ENCODE measurements at places on chromosomes 2 and 18. TPM values are rescaled to one million over a fixed set of nuclear protein-coding genes. Genes with fewer than 3 reads are reported as not detected.

- no peak overlapping the region for H3K4me3 ChIP-seq
- no peak overlapping the region for H3K27ac ChIP-seq
- H3K4me1 ChIP-seq: no peaks in the 10 kb centered on the region
- no peaks in the 10 kb centered on the region for H3K27me3 ChIP-seq
Observed at GRCh38 chr2:50727636-50728339, 304.1 kb downstream of the NRXN1 start.

DNA sequence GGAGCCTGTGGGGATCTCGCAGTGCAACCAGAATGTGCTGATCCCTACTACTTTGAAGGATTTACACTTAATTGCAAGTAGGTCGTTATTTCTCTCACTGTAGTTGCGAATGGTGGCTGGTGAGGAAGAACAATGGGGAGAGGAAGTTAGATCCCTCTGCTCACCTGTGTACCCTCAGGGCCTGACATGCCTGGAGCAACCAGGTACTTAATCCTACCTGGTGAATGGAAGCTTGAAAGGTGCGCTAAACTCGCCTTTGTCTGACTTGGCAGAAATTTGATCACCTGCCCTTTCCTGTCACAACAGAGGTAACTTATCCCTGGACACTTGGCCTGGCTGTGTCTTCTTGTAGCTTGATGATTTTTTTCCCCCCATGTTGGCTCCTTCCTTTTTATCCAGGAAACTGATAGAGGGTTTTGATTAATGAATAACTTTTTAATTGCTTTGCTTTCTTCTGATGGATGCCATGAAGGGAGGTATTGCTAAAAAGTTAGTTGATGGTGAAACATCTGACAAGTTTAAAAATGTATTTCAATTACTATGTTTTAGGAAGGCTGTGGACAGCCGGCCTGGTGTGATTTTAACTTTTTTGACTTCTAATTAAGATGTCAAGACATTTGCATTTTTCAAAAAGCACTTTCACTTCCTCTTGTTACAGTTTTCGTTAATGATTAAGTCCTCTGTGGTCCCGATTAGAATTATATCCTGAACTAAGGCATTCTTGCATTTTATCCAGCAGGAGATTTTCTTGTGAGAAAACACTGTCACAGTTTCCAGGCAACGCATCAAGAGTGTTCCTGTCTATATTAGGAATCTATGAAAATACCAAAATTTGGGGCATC is 9.2 kb downstream of the SGPP2 start:
- H3K27ac ChIP-seq: no peak overlapping the region
- H3K36me3 ChIP-seq: no peaks in the 10 kb centered on the region
- H3K27me3 ChIP-seq: no peaks in the 10 kb centered on the region
- no peak overlapping the region for H3K4me3 ChIP-seq
- H3K4me1 ChIP-seq: no peaks in the 10 kb centered on the region

DNA sequence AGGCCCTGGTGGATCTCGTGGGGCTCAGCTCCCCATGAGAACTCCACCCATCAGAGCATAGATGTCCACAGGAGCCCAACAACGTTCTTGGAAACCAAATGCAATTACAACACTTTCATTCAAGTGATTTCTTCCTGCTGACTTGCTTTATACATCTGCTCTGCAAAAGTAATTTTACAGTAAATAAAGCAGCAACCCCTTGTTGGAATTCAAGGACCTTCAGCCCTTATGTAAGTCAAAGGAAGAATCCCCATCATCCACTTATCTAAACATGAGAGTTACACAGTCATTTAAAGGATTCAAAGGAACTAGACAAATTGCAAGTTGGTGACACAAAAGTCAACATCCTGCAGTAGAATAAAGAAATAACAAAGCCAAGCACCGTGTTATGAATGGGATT is 17.1 kb upstream of the ANTXR1 start:
- no peaks in the 10 kb centered on the region for H3K36me3 ChIP-seq
- peaks cover 4% of the 10 kb centered on the region for H3K27me3 ChIP-seq
- no peaks in the 10 kb centered on the region for H3K4me1 ChIP-seq
- no peak overlapping the region for H3K4me3 ChIP-seq

GRCh38 chr2:193806088-193806774 is 1611.5 kb upstream of the TMEFF2 start:
- H3K27me3 ChIP-seq: no peaks in the 10 kb centered on the region
- H3K27ac ChIP-seq: no peak overlapping the region
- no peak overlapping the region for H3K4me3 ChIP-seq
- no peak for DNase-seq

GRCh38 chr2:133509777-133510176 is 58.5 kb downstream of the NCKAP5 start:
- no peaks in the 10 kb centered on the region for H3K4me1 ChIP-seq
- H3K36me3 ChIP-seq: no peaks in the 10 kb centered on the region
- no peaks in the 10 kb centered on the region for H3K27me3 ChIP-seq
- no peak overlapping the region for H3K27ac ChIP-seq
- DNase-seq: no peak

DNA sequence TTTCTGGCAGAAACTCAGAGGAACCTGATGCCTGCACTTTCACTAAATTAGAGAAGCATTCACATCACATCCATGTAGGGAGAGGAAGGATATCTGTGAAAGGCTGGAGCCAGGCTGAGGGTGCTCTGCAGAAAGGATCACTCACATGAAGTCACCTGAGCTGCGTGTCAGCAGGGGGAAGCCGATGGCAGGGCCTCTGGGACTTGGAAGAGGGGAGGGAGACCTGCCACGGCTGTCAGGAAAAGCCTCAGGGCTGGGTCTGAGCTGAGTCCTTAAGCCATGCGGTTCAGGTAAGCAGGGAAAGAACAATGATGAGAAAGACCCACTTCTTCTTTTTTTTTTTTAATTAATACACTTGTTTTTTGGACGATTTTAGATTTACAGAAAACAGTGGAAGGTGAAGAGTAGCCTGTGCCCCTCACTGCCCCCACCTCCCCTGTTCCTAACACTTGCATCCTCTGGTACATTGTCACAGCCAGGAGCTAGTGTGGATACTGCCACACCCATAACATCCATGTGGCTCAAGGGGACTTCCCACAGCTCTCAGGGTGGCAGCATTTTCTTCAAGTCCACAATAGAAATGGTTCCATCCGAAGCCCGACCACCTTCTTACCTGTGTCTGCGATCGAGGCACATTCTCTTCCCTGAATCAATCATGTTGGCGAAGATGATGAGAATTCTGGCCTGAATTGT is 156.5 kb upstream of the TPO start:
- no peaks in the 10 kb centered on the region for H3K36me3 ChIP-seq
- DNase-seq: no peak
- H3K4me1 ChIP-seq: no peaks in the 10 kb centered on the region
- H3K4me3 ChIP-seq: no peak overlapping the region

DNA sequence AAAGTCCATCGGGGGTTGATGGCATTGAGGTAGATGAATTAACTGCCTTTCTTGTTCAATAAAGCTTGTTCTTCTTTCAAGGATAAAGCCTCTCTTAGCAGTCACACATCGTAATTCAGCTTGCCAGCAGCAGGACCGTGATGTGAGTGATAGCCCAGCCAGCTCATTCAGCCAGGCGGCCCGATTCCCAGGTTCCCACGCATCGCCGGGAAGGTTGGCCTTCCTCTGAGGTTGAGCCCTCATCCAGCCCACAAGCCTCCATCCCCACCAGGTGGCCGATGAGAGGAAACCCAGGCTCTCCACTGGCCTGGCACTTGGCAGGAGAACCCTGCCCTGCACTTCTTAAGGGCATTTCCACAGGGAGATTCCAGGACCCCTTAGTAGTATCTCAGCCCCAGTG is 4.7 kb downstream of the AGAP1 start:
- peaks cover 6% of the 10 kb centered on the region for H3K4me1 ChIP-seq
- H3K27ac ChIP-seq: no peak overlapping the region
- H3K27me3 ChIP-seq: peaks cover 5% of the 10 kb centered on the region
- no peak overlapping the region for H3K4me3 ChIP-seq

DNA sequence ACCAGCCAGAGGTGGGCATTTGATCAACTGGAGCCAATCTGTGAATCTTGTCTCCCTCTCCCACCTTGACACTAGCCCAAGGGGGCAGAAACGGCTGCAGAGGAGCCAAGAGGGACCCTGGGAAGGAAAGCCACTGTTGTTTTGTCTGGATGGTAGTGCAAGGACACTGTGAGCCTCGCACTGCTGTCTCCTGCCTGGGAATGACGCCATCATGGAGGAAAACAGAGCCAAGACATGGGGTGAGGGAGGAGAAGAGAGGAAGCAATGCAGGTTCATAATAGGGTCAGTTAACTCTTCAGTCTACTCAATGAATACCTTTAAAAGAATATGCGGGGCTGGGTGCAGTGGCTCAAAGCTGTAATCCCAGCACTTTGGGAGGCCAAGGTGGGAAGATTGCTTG is 231.1 kb upstream of the AGAP1 start:
- no peak overlapping the region for H3K4me3 ChIP-seq
- no peaks in the 10 kb centered on the region for H3K4me1 ChIP-seq
- no peak for DNase-seq
- H3K27me3 ChIP-seq: no peaks in the 10 kb centered on the region
- H3K27ac ChIP-seq: no peak overlapping the region

DNA sequence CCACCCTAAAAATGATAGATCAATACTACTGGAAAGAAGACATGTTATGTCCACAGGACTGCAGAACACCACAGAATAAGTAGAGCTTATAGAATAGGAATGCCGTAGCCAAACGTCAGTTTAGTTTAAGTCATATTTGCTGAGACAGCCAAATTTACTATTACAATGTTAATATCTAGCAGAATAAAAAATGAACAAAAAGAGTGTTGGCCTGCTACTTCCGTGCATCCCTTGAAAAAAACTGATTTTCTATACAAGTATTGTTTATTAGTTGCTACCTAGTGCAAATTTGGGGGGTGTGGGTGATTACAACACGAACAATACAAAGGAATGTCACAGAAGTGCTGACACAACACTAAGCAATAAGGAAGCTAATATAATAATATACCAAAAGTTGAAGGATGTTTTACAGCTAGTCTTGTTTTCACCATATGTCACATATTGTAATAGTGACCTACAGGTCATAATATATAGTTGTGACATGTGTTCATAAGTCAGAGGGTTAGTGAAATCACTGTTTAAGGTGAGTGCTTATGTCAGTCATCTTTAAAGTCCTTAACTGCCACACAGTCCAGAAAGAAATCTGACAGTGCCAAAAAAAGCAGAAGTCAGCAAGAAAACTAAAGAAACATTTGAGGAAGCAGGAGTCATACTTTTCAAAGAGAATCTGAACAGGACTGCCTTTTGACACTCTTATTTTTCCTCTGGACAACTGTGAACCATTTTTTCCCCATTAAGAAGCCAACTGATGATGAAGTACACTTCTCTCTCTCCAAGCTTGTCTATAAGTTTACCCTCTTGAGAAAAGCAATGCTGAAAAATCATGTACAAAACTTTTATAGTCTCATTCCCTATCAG is 376.4 kb downstream of the ZEB2 start:
- no peaks in the 10 kb centered on the region for H3K36me3 ChIP-seq
- no peak overlapping the region for H3K27ac ChIP-seq
- no peak for DNase-seq
- no peaks in the 10 kb centered on the region for H3K4me1 ChIP-seq
- H3K27me3 ChIP-seq: no peaks in the 10 kb centered on the region

- H3K36me3 ChIP-seq: no peaks in the 10 kb centered on the region
- H3K27me3 ChIP-seq: no peaks in the 10 kb centered on the region
- H3K27ac ChIP-seq: no peak overlapping the region
- H3K4me1 ChIP-seq: no peaks in the 10 kb centered on the region
- no peak overlapping the region for H3K4me3 ChIP-seq
Observed at GRCh38 chr2:98099939-98100743, 13.2 kb downstream of the VWA3B start.

DNA sequence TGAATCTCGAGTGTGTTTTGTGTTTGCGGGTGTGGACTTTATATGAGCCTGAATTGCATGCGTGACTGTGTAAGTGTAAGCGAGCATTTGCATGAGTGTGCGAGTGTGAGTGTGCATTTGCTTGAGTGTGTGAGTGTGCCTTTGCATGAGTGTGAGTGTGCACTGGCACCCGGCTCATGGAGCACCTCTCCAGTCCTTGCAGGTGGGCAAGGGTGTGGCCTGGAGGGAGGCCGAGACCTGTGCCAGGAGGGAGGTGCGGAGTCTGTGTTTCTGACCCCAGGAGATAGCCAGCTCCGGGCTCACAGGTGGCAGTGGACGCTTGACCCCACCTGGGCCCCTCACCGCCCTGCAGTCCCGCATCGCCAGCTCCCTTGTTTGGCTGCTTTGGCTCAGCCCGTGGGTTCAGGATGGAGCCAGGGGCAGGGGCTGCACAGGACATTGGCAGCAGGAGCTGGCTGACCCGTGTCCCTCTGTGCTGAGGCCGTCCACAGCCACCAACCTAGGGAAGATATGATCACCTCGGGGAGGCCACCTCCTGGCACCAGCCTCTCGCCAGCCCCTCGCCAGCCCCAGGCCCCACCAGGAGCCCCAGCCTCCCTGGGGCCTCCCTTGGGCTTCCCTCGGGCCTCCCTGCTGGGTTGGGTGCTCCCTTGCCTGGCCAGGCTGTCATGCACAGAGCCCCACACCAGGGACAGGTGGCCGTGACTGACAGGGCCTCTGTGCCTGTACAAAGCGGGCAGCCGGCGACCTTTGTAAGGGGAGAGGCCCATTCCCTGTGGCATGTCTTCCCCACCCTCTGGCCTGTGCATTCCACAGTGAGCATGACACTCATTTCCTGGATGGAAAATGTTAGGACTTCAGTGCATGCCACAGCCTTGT is 81.6 kb downstream of the PTGR3 start:
- no peak overlapping the region for H3K4me3 ChIP-seq
- H3K4me1 ChIP-seq: no peaks in the 10 kb centered on the region
- no peaks in the 10 kb centered on the region for H3K36me3 ChIP-seq
- no peak overlapping the region for H3K27ac ChIP-seq
- no peak for DNase-seq

- H3K4me1 ChIP-seq: no peaks in the 10 kb centered on the region
- no peak for DNase-seq
- H3K27me3 ChIP-seq: no peaks in the 10 kb centered on the region
- no peak overlapping the region for H3K27ac ChIP-seq
- no peak overlapping the region for H3K4me3 ChIP-seq
- no peaks in the 10 kb centered on the region for H3K36me3 ChIP-seq
Observed at GRCh38 chr2:168798076-168798887, 4.2 kb upstream of the NOSTRIN start.

- H3K4me3 ChIP-seq: no peak overlapping the region
- H3K27ac ChIP-seq: no peak overlapping the region
- H3K27me3 ChIP-seq: no peaks in the 10 kb centered on the region
- DNase-seq: no peak
- H3K36me3 ChIP-seq: no peaks in the 10 kb centered on the region
- H3K4me1 ChIP-seq: no peaks in the 10 kb centered on the region
Observed at GRCh38 chr2:99725820-99726219, 236.0 kb upstream of the REV1 start.

- H3K36me3 ChIP-seq: peaks cover 7% of the 10 kb centered on the region
- no peak overlapping the region for H3K4me3 ChIP-seq
- peaks cover 4% of the 10 kb centered on the region for H3K4me1 ChIP-seq
- H3K27me3 ChIP-seq: no peaks in the 10 kb centered on the region
- DNase-seq: no peak
Observed at GRCh38 chr2:138536302-138536701, 34.7 kb downstream of the SPOPL start.

- no peak for DNase-seq
- peaks cover 31% of the 10 kb centered on the region for H3K4me1 ChIP-seq
- no peaks in the 10 kb centered on the region for H3K27me3 ChIP-seq
- H3K36me3 ChIP-seq: no peaks in the 10 kb centered on the region
- H3K4me3 ChIP-seq: no peak overlapping the region
Observed at GRCh38 chr2:241041589-241042158, 43.3 kb downstream of the SNED1 start.

Gene CTNNA2
- total RNA-seq: not detected

Gene C18orf32
- 48.7 TPM for total RNA-seq

Gene FKBP1B
- total RNA-seq: 1.3 TPM

Gene KLHL29
- total RNA-seq: 2.4 TPM

Gene DSG1
- total RNA-seq: not detected

Gene WDR54
- 41.0 TPM for total RNA-seq

Gene INSIG2
- 18.0 TPM for total RNA-seq

Gene ST6GAL2
- not detected for total RNA-seq

Gene SLC4A5
- 10.9 TPM for total RNA-seq

Gene GRB14
- total RNA-seq: not detected

All from CD4-positive, alpha-beta memory T cell (primary cell).